ENCODE measurements at places on chromosomes 7 and 10. TPM values are rescaled to one million over a fixed set of nuclear protein-coding genes. Genes with fewer than 3 reads are reported as not detected.

Gene HOXA3
- 0.37 TPM for polyA plus RNA-seq

DNA sequence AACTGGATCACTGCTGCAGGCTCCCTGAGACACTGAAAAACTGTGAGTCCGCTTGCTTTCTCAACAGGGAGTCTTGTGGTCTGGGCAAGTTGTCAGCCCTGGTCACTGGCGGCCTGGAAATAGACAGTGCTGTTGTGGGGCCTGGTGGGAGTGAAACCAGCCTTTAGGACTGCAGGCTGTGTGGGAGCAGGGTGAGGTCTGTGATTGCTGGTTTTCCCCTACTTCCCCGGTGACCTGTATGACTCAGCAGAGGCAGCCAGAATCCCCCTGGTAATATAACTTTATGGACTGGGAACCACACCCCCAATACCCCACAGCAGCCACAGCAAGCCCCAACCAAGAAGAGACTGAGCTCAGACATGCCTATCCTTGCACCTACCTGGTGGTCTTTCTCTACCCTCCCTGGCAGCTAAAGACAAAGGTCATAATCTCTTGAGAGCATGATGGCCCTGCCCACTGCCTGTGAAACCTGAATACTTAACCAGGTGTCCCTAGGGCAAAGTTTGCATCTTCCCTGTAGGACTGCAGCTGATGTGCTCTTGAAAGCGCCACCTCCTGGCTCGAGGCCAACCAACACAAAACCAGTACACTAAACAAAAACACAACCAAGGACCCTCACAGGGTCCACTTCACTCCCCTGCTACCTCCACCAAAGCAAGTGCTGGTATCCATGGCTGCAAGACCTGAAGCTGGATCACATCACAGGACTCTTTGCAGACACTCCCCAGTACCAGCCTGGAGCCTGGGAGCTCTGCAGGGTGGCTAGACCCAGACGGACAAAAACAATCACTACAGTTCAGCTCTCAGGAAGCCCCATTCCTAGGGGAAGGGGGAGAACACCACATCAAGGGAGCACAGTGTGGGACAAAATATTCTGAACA lies 7.2 kb upstream of the ADAM22 start:
- no peak for DNase-seq

GRCh38 chr10:121803611-121804010 lies 124.2 kb downstream of the ATE1 start:
- DNase-seq, result no peak

GRCh38 chr10:44929356-44930255 lies 18.5 kb downstream of the TMEM72 start:
- no peak for DNase-seq

Gene CC2D2B
- polyA plus RNA-seq, result 0.14 TPM

- no peak for DNase-seq
Measured at GRCh38 chr10:97726636-97727178, 10.2 kb upstream of the ZFYVE27 start.

- DNase-seq, result no peak
Measured at GRCh38 chr7:149873970-149874643, 338 bp downstream of the ATP6V0E2 start.

DNA sequence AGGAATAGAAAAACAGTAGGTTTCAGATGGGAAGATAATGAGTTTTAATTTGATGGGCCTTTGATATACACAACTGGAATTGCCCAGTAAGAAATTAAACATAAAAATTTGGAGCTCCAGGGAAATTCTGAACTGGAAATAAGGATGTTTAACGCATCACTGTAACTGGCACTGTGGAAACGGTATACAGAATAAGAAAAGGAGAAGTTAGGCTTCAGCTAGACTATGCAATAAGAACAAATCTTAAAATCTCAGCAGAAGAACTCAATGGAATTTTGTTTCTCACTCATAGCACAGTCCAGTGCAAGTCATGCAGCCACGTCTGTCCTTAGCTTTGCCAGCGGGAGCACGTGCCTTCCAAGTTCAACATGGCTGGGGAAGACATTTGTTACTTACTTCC lies 52.9 kb upstream of the FGL2 start:
- no peak for DNase-seq

DNA sequence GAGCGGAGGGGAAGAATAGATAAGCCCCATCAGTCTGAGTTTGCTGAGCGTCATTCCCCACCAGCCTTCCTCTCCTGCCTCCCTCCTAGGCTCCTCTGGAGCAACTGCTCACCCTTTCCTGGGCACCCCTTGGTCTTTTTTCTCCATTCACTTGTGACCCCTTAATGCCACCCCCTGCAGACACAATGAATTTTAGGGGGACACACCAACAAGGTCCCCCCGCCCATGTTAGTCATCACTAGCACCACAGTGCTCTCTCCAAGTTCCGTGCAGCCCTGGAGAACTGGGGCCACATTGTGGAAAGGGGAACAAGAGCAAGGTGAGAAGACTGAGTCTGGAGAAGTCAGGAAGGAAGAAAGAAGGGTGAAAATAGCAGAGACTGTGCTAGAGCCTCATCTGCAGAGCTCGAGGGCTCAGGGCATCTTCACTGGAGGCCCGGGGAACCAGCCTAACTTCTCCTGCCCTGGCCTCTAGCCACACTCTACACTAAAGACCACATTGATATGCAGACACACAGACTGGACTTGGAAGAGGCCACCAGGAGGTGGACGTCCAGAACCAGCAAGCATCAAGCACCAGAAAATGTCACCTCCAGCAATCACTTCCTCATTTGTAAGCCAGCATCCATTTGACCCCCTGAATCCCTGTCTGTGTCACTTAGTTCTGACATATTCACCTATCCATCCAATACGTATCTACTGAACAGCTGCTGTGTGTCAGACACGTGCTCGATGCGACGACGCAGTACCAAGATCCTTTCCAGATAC lies 17.5 kb downstream of the RGR start:
- no peak for DNase-seq

Gene ANXA8
- polyA plus RNA-seq, result not detected

Measured in heart right ventricle (tissue), 16 donors.